Fibroblast of the aortic adventitia (primary cell): ENCODE measurements at places on chromosomes 12 and 14.

DNA sequence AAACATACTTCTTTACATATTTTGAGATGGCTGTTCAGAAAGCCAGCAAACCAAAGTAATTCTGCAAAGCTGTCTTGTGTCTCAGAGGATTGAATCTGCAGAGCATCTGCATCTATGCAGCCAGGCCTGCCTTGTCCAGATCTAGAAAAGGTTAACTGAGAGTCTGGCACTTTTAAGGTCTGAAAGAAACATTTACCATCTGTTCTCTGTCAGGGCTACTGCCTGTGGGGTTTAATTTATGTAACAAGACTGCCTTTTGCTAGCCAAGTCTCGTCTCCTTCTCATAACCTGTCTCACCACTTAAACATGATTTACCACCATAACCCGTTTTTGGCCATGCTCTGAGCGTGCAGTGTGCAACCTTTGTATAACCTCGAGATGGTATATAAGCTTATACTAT, 194.2 kb downstream of the SYT10 start:
- no peak for DNase-seq

- DNase-seq: no peak
Measured at GRCh38 chr12:59911516-59911915, 315.7 kb downstream of the SLC16A7 start.

DNA sequence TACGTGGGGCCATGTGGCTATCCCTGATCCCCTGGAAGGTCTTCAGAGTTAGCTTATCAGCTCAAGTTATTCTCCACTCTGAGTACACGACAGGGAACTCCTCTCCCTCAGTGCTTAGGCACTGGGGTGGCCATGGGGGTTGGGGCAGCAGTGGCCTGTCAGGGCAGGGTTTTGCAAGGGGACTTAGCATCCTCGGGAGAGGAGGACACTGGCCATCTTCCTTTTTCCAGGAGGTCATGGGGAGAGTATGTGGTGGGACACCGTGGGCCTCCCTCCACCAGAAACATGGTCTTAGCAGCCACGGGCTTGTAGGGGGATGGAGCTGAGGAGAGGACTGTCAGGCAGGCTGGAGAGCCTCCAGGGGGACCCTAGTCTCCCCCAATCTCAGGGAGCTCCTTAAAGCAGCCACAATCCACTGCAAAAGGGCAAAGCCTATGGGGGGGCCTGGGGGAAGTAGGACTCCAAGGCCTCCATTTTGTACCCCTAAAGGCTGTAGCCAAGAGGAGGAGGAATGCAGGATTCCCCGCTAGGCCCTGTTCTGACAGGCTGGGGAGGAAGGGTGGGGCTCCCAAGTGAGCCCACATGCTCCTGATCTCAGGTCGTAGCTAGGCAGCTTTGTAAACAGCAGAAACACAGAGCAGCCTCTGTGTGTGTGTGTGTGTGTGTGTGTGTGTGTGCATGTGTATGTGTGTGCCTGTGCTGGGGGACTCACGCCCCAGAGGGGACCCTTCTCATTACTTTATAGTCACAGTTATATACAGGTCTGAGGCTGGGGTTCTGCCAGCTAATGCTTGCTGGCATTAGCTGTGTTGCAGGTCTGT, 36.6 kb downstream of the KRT80 start:
- DNase-seq: peak; percentile 59

GRCh38 chr12:126424696-126425095, 1359.5 kb downstream of the AACS start:
- peak; percentile 8 for DNase-seq

- DNase-seq: no peak
Measured at GRCh38 chr12:68812553-68813241, 4.7 kb downstream of the MDM2 start.

DNA sequence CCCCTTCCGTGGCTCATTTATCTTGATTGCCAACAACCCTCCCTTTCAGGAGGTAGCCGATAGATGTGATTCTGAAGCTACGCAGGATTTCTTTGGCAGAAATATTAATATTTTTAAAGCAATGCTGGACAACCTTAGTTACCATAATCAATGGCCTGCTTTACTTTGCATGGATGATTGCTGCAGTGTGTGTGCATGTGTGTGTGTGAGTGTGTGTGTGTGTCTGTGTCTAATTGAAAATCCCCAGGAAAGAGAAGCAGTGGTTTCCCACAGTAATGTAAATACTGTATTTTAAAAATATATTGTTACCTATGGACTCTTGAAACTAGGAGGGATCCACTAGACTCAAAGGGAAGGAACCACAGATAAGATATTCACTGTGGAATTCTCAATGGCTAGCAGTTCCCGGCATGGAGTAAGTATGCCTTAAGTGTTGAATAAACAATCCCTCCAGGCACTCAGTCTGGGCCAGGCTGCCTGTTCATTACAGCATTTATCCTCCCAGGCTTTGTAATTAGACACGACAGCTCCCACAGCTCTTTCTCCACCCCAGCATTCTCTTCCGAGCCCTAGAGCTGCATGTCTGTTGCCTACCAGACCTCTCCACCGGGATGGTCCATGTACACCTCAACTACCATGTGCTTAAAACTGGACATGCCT, 22.5 kb upstream of the C14orf132 start:
- no peak for DNase-seq

DNA sequence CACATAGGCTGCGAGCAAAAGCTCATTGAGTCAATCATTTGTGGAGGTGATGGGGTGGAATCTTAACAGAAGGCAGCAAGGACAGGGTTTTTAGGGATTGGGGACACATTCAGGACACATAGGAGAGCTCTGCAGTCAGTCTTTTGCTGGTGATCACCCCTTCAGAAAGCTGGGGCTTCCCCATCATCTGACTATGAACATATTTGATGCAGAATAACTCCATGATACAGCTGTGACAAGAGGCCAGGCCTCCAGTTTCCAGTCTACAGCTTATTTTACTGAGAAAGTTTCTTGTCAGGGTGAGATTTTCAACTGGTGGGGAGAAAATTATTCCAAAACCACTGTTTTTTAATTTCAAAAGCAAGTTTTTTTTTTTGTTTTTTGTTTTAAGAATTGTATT, 134.2 kb downstream of the TMEM30B start:
- DNase-seq: no peak

- DNase-seq: no peak
Measured at GRCh38 chr12:121345151-121345815, 6.9 kb downstream of the ANAPC5 start.

DNA sequence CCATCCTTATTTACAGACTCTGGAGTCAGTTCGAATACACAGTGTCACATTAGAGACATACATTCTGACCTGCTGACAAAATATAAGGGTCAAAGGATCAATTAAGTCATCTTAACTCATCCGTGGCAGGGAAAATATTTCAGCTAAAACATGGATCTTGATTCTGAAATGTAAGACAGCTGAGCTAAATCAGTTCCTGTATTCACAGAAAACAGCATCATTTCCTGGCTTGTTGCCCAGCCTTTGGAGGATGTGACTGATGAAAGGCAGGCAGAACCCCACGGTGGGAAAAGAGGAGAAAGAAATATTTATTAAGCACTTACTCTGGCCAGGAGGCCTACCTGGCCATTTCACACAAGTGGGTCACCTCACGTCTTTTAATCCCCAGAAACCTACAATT, 101.9 kb downstream of the GAS2L3 start:
- no peak for DNase-seq

GRCh38 chr12:122421187-122421820, 1.2 kb downstream of the CLIP1 start:
- peak; percentile 69 for DNase-seq

- peak; percentile 22 for DNase-seq
Measured at GRCh38 chr12:11891754-11892386, 178.9 kb upstream of the BCL2L14 start.

GRCh38 chr14:49598189-49598484, 603 bp upstream of the LRR1 start:
- DNase-seq: no peak

DNA sequence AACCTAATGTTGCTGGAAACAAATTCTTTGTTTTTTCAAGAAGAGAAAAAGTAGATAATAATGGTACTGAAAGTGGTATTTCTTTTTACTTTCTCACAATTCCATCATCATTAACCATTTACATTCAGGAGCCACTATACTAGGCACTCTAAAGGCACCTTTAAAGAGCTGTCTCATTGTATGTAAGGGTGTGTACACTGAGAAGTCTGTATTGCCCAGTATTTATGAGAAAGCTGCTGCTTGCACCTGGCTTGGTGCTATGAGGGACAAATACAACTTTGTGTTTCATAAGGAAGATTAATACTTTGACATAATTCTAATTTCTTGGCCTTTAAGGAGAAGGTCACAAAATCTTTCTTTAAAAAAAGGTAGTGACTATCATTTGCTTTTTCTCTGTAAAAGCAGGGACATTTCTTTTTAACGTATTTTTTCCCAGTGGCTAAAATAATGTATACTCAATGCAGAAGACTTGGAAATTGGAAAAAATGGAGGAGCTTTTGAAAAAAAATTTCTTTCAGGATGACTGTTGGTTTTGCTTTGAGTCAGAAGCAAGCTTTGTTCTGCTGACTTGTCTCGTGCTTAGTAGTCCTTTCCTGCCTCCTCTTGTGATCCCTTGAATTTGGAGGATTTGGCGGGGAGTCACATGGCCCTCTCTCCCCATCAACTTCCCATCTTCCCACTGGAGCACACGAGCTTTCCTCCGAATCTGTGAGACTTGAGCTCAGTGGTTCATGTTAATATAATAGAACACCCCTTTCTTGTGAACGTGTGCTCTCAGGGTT, 50.1 kb downstream of the RASSF3 start:
- DNase-seq: no peak

DNA sequence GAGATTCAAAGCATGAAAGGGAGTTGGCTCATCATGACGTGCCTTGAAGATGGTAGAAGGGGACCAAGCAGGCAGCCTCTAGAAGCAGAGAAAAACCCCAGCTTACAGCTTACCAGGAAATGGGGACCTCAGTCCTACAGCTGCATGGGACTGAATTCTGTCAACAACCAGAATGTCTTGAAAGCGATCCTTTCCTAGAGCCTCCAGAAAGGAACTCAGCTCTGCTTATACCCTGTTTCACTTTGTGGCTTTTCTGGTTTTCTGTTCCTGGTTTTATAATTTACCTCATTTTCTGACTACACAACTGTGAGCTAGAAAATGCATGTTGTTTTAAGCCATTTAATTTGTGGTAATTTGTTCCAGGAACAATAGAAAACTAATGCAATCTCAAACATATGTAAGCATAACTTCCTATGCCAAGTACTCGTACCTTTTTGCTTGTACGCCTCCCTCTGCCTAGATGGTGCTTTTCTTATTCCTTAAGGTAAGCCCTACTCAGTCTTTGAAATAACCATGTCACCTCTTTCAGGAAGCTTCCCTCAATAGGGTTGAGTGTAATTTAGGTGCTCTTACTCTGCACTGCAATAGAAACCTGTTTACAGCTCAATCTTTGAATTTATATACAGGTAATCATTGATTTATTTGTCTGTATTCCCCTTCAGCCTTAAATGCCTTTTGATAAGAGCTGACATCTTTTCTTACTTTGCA, 348.8 kb downstream of the TMEM117 start:
- no peak for DNase-seq

DNA sequence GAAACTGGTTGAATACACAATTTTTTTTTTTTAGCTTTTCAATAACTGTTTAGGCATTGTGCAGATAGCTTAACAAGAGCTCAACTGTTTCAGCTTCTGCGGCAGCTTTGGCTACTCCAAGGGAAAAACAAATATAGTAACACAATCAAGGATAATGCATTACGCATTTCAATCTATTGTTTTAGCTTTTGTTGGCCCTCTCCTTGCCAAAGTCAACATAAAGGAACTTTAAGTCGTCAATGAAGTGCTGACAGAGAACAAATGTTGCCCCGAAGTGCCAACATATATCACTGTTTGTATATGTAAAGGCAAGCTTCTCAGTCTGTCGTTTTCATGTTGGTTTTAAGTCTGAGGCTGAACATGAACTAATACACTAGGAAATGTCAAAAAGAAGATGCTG, 1087.4 kb upstream of the FLRT2 start:
- no peak for DNase-seq

- DNase-seq: peak; percentile 12
Measured at GRCh38 chr12:23950775-23951451, 1.4 kb upstream of the SOX5 start.

- no peak for DNase-seq
Measured at GRCh38 chr14:64464651-64465050, 648 bp upstream of the AKAP5 start.

DNA sequence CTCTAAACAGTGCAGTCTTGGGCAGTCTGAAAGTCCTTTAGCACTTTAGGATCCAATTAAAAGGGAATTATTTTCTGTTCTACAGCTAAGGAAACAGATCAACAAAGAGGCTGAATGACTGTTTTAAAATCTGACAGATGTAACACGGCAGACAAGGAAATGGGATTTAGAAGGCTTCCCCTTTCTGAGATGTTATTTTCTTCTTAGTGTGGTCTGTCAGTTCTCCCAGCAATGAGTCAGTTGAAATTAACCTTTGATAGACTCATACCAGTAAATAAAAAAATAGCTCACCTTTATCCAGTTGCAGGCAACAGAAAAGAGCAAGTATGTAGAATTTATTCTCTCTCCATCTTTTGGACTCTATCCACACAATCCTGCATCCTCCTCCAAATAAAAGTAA, 98.1 kb downstream of the NEDD1 start:
- no peak for DNase-seq

GRCh38 chr12:18158774-18159557, 69.0 kb upstream of the RERGL start:
- peak; percentile 50 for DNase-seq

DNA sequence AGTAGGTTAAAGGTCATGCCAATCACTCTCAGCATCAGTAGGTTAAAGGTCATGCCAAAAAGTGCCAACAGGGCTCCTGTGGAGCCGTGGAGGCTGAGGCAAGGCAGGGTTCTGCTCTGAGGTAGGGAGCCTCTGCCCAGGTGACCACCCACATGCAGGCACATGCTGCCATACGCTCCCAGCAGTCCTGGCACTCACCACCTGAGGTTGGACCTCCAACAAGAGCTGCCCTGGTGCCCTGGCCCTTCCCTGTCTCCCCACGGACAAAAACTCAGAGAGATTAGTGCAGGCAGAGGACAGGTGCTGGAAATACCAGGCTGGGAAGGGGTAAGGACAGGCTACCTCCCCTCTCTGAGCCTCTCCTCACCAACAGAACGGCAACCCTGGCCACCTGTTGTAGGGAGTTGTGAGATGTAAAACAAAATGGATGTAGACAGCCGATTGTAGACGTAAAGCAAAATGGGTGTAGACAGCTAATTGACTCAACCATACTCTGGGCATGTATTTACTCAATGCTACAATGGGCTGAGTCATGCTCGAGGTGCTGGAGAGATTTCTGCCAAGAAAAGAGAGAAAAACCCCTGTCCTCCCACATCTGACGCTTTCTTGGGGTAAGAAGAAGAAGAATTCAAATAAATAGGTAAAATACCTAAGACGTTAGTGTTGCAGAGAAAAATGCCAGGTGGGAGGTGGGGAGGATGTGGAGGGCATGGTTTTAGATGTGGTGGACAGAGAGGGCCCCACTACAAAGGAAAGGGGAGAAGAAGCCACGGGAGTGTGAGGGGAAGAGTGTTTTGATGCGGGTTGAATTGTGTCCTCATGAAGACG, 32.4 kb downstream of the LTBP2 start:
- peak; percentile 89 for DNase-seq
